Pulmonary artery endothelial cell (primary cell): ENCODE measurements at places on chromosomes 11 and 22.

- DNase-seq = peak; percentile 19
These were observed 974 bp downstream of the DGCR8 start for GRCh38 chr22:20080776-20081654.

DNA sequence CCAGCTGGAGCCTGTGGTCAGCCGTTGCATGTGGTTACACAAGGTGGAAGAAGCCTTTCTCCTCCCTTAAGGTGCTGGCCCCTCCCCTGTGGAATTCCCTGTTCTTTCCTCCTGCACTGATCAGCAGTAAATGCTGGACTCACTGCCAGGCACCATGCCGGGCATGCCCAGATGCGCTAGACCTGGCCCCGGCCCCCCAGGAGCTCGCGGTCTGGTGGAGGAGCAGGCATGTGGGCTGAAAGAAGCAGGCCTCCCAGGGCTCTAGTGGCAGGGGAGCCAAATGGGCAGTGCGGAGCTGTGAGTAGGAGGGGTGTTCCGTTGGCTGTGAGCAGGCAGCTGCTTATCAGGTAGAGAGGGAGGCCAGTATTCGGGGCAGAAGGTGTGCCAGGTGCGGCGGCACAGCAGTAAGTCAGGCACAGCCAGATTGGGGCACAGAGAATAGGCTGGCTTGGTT, 10.2 kb downstream of the DGKZ start:
- DNase-seq = no peak

GRCh38 chr22:19571207-19571795, 47.1 kb upstream of the CLDN5 start:
- DNase-seq = no peak

DNA sequence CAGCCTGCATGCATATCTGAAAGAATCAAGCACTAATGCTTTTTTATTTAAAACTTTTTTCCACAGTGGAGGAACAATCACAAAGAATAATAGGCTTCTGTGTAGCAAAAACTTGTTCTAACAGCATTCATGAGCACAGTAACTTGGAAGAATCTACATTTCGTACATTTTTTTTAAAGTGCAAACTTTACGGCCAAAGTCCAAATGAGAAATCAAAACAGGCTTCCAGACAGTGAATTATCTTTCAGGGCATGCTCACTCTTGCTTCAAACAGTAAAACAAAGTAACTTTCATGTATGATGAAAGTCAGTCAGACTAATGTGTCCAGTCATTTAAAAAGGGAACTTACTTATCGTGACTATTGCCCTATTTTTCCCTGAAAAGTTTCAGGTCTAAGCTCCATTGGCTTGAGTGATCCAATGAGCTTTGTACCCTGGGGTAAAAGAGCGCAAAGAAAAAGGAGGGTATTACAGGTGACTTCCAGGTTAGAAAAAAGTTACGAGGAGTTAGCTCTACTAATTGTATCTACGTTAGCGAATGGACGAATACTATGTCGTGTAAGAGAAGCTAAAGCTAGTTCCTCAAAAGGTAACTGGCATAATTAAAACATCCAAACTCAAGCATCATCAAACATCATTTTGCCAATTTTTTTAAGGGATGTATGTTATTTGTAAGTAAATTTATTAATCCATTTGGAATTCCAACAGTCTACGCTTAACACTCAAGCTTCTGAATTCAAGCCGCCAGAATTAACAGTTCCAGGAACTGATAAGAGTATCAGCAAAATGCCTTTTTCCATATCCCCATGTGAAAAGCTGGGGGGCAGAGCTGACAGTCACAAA, 1.7 kb downstream of the PICALM start:
- no peak for DNase-seq

- DNase-seq = no peak
These were observed 39.3 kb downstream of the PDGFB start for GRCh38 chr22:39205344-39206021.

DNA sequence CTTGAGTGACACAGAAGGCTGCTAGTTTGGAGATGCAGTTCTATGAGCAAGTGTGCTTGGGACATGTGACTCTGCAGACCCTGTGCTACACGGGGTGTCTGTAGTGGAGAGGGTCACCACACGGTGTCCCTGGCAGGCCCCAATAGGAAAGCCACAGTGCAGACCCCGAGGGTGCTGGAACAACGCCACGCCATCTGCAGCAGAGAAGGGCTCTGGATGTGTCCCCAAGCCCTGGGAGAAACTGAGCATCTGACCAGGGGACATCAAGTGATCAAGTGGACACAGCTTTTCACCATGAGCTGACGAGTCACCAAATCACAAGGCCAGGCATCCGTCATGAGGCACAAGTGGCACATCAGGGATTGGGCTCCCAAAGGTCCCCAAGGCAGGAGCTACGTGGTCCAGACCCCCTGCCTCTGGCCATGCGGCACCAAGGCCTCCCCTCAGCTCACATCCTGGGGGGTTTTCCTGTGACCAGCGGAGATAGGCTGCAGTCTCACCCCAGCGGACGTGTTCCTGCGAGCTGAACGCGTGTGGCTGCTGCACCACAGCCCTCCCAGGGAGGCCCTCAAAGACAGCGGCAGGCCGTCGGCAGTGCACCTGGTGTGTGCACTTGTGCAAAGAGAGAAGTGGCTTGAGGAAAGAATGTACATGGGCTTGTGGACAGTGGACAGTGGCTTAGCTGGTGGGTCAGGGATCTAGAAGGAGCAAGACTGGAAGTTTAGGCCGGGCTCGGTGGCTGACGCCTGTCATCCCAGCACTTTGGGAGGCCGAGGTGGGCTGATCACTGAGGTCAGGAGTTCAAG, 96.7 kb downstream of the RPS6KA4 start:
- no peak for DNase-seq

- no peak for DNase-seq
These were observed 17.9 kb upstream of the ZC3H12C start for GRCh38 chr11:110075105-110075846.

DNA sequence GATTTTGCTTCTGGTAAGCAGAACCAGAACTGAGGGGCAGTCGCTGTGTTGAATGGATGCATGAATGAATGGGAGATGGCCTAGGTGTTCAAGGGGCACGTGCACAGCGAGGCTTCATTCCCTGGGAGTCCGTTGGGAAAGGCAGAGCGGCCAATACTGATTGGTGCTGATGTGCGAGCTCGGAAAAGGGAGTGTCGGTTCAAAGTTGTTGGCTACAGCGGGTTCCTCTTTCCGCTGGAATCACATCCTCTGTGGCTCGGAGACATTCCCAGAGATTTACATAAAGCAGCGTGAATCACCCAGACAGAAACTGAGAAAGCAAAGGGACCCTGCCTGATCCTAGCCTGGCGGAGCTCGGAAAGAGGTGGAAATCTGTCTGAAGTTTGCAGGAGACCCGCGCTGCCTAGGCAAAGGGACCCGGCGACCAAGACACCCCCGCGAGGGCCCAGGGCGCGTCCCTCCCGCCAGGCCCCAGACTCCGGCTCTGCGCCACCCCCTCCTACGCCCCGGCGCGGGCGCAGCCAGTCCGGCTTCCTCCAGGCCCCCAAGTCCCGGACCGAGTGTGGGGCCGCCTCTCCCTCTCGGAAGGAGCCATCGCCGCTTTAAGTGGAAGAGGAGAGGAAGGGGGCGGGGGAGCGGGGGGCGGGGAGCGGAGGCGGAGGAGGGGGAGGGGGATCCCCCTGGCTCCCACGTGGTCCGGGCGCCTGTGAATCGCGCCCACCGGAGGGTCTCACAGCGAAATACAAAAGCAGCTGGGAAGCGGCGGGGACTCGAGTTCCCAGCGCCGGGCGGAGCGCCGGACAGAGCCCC, at the start of gene FJX1:
Gene FJX1 (plus strand): TSS at position 774 of the 810 bp plus-strand sequence. CDS start 177 bp downstream, outside the sequence.
- DNase-seq = peak; percentile 63

GRCh38 chr11:125091247-125091876, 20.1 kb downstream of the TMEM218 start:
- DNase-seq = no peak

GRCh38 chr22:40597526-40598430, 38.7 kb downstream of the MRTFA start:
- DNase-seq = no peak

GRCh38 chr22:33922349-33922681, 2.0 kb upstream of the LARGE1 start:
- DNase-seq = no peak

GRCh38 chr11:99160447-99160846, 139.7 kb downstream of the CNTN5 start:
- DNase-seq = no peak

- no peak for DNase-seq
These were observed 49.6 kb upstream of the NECTIN1 start for GRCh38 chr11:119778391-119779194.

DNA sequence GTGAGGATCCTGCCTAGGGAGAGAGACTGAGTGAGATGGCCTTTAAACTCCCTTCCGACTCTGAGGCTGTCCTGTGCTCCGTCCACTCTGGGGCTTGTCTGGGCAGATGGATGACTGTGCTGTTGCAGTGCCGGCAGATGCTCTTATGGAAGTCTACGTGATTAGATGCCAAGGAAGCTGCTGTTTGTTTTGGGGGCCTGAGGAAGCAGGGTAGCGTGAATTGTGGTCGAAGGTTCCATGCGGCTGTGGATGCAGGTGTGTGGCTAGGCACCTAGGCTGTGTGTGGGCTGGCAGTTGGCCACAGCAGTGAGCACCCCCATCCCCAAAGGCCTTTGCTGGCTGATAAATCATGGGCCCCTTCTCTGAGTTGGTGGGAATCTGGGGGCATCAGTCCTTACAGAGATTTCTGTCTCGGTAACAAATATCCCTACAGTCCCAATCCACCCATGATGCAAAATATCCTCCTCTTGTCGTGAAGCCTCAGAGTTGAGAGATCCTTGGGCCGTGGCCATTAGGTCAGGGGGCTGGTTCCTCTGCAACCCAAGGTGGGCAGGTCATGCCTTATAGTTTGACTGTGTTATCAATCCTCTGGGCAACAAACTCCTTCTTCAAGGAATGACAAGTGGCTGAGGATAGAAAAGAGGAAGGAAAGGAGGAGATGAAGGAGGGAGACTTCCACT, 31.2 kb downstream of the AMPD3 start:
- no peak for DNase-seq

GRCh38 chr11:47797633-47798032, 30.5 kb upstream of the FNBP4 start:
- no peak for DNase-seq

DNA sequence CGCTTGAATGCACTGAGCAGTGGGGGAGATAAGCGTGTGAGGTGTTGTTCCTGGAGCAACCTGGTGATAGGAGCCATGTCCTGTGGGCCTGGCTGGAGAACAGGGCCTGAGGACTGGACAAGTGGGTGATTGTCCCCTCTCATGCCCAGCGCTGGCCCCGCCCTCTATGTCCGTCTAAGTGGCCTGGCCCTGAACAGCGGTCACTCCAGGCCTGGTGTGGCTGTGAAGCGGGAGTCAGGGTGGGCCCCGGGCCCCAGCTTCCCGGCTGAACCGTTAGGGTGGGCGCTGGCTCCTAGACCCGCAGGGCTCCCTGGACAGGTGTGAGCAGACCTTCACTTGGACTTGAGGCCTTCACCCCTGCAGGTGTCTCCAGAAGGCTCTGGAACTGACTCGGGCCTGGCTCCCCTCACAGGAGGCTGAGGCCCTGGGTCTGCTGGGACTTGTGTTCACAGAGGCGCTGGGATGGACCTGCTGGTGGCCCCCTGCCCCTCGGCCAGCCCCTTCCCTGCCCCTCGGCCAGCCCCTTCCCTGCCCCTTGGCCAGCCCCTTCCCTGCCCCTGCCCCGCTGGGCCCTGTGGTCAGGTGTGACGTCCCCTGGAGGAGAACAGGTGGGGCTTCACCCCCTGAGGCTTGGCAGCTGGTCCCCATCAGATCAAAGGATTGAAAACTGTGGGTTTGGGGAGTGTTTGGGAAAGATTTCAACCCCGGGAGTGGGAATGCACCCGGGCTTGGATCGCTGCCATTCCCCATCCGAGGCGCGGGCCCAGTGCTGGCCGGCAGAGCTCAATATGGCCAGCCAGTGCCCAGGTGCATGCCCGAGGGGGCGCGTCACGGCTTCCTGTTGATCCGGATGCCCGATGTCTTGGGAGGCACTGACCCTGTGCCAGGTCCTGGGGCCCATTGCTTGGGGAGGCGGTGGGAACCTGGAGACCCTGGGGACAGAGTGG, 3.2 kb upstream of the MUC6 start:
- DNase-seq = no peak

GRCh38 chr11:114796954-114797721, 118.8 kb downstream of the NXPE2 start:
- DNase-seq = peak; percentile 15

- no peak for DNase-seq
These were observed 7.3 kb upstream of the SYT7 start for GRCh38 chr11:61587951-61588727.

DNA sequence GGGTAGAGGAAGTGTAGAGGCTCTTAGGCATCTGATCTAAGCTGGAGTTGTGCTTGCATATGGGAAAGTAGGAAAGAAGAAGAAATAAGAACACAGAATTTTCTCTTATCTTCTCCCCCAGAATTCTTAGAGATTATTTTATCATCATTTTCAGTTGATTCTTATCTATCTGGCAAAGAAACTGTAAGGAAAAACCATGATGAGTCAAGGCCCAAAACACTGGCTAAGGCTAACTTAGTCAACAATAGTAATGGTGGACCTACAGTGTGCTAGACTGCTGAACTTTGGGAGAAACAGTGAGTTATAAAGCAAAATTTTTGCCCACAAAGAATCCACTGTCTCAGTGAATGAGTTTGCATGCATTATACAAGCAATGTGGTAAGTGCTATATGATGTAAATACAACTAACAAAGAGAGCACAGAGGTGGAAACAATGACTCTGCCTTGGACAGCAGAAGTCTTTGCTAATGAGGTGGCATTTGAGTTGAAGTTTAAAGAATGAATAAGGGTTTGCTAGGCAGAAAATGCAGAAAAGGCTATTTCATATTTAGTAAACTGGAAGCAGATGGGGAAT, 344.5 kb upstream of the PLET1 start:
- no peak for DNase-seq

DNA sequence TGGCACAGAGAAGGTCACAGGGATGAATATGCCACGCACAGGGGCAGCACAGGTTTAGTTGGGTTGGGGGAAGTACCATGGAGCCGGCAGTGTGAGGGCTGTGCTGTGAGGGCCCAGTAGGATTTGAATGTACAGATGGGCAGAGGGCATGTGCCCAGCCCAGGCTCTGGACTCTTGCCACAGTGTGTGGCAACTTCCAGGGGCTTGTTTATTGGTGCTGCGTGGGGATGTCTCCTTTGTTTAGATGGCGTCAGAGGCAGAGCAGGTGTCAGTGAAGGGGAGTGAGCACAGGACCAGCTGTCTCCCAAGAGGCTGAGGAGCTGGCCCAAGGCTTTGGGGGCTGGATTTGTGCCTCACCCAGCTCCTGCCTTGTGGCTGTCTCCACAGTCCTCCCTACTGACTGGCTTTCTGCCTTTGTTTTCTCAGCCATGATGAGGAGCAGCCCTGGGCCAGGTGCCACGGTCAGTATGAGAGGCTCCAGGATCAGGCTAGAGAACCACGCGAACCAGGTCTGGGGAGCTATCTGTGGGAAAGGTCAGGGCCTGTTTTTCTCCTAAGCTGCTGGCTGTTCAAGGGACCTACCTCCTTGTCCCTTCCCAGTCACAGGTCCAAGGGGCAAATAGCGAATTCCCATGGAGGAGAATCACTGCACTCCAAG, 21.9 kb downstream of the SUN2 start:
- DNase-seq = no peak

DNA sequence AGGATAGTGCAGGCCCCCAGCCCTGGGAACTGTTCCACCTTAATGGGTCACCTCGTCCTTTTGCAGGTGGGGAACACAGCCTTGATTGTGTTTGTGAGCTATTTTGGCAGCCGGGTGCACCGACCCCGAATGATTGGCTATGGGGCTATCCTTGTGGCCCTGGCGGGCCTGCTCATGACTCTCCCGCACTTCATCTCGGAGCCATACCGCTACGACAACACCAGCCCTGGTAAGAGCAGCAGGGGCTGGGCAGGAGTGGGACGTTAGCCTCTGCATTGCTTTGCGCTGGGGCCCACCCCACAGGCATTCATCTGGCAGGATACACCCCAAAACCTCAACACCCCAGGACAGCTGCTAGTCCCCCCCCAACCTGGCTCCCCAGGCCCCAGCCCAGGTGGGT, 14.8 kb downstream of the SLCO2B1 start:
- DNase-seq = no peak
